ENCODE measurements at places on chromosomes 16 and 17.

DNA sequence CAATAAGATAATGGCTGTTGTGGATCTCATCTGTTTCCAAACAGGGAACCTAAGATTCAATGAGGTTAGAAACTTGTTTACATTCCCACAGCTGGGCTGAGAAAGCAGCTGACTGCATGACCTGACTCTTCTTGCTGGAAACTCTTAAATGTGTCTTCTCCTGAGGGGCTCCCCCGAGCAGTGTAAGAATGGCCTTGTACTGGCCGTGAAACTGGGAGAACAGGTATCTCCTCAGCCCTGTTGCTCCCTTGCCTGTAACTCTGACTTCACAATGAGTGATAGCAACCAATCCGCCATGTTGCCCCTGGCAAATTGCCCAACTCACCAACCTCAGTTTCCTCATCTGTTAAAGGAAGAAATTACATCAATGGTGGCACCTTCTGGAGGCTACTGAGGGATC, 59.1 kb upstream of the CCL2 start:
- H3K27me3 ChIP-seq: peaks cover 4% of the 10 kb centered on the region
- no peaks in the 10 kb centered on the region for H3K4me1 ChIP-seq
- no peak overlapping the region for H3K4me3 ChIP-seq

- H3K27ac ChIP-seq: no peak overlapping the region
- H3K4me1 ChIP-seq: peaks cover 11% of the 10 kb centered on the region
- no peak overlapping the region for H3K4me3 ChIP-seq
- H3K27me3 ChIP-seq: no peaks in the 10 kb centered on the region
- DNase-seq: no peak
These were observed 44.3 kb downstream of the HOXB1 start for GRCh38 chr17:48486557-48486956.

DNA sequence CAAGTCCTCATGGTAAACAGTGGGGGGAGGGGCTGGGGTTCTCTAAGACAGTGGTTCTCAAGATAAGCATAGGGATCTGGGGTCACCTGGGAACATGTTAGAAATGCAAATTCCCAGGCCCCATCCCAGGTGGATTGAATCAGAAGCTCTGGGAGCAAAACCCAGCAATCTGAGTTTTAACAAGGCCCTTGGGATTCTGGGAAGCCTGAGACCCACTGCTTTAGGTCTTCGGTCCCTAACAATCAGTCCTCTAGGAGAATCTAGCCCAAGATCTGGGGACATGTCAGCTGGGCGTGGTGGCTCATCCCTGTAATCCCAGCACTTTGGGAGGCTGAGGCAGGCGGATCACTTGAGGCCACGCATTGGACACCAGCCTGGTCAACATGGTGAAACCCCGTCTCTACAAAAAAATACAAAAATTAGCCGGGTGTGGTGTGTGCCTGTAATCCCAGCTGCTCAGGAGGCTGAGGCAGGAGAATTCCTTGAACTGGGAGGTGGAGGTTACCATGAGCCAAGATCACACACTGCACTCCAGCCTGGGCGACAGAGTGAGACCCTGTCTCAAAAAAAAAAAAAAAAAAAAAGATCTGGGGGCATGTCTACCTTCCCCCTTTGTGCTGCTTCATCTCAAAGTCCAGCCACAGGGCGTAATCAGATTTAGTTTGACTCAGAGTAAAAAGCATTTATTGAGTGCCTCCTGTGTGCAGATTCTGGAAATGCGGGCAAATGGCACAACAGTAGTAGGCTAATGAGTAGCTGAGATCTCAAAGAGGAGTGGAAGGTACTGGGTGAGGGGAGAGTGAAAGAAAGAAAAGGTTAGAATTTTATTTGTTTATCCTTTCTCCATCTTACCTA, 8.8 kb upstream of the NR1D1 start:
- no peak for DNase-seq
- H3K27ac ChIP-seq: peak overlapping the region; percentile 94
- no peak overlapping the region for H3K4me3 ChIP-seq
- peaks cover 87% of the 10 kb centered on the region for H3K4me1 ChIP-seq
- H3K27me3 ChIP-seq: no peaks in the 10 kb centered on the region

DNA sequence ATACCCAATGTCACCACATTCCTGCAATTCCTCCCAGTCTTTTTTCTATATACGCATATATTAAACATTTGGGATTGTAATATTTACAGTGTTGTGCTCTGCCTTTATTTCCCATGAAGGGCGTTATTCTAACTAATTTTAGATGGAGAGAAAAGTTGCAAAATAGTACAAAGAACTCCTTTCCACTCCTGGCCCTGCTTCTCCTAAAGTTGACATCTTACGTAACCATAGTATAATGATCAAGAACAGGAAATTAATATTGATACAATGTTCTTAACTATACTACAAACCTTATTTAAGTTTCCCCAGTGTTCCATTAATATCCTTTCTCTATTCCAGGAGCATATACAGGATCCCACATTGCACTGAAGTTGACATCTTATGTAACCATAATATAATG, 46.3 kb downstream of the TK2 start:
- H3K4me3 ChIP-seq: no peak overlapping the region
- no peaks in the 10 kb centered on the region for H3K36me3 ChIP-seq
- peaks cover 4% of the 10 kb centered on the region for H3K4me1 ChIP-seq
- DNase-seq: no peak

GRCh38 chr16:17426451-17426850, 44.3 kb downstream of the XYLT1 start:
- H3K36me3 ChIP-seq: no peaks in the 10 kb centered on the region
- no peak overlapping the region for H3K27ac ChIP-seq
- no peak overlapping the region for H3K4me3 ChIP-seq
- peaks cover 2% of the 10 kb centered on the region for H3K4me1 ChIP-seq

DNA sequence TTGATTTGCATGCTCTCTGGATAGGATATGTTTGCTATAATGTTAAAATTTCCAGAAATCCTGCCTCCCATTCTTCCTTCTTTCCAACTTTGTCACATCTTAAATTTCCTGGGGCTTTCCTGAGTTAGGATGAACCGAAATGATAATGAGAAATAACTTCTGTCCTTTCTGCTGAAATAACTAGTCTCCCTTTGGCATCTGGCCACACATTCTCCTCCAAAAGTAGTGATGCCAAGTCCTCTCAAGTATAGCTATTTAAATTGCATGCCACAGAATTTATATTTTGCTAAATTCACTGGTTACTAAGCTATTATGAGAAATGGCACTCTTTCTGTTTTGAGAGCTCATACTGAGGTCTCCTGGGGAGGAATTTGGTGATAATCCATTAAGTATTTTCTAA, 30.6 kb downstream of the FAM20A start:
- no peaks in the 10 kb centered on the region for H3K4me1 ChIP-seq
- H3K36me3 ChIP-seq: no peaks in the 10 kb centered on the region
- H3K27ac ChIP-seq: no peak overlapping the region
- DNase-seq: no peak

GRCh38 chr16:29743475-29743826, 2.3 kb downstream of the C16orf54 start:
- no peaks in the 10 kb centered on the region for H3K27me3 ChIP-seq
- peak overlapping the region; percentile 100 for H3K27ac ChIP-seq
- peak overlapping the region; percentile 100 for H3K4me3 ChIP-seq
- H3K36me3 ChIP-seq: peaks cover 36% of the 10 kb centered on the region
- H3K4me1 ChIP-seq: peaks cover 86% of the 10 kb centered on the region
- DNase-seq: no peak

DNA sequence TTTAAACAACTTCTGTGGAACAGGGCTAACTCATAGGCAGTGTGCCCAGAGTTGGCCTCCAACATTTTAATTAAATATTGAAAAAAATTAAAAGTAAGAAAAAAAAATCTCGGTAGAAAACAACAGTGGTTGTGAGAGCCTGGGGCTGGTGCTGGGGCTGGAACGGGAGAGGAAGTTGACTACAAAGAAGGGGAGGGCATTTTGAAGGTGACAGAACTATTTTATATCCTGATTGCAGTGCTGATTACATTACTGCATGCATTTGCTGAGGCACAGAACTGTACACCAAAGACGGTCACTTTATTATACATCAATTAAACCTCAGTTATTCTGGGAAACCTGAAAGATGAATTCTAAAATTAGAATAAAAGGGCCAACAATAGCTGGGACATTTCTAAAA, 142.5 kb downstream of the PARN start:
- no peaks in the 10 kb centered on the region for H3K36me3 ChIP-seq
- H3K27me3 ChIP-seq: no peaks in the 10 kb centered on the region
- DNase-seq: peak; percentile 39
- no peak overlapping the region for H3K4me3 ChIP-seq
- no peak overlapping the region for H3K27ac ChIP-seq

GRCh38 chr16:35319536-35320192, 1860.3 kb downstream of the TP53TG3F start:
- H3K27me3 ChIP-seq: no peaks in the 10 kb centered on the region
- no peak for DNase-seq
- H3K4me3 ChIP-seq: no peak overlapping the region
- H3K4me1 ChIP-seq: no peaks in the 10 kb centered on the region
- H3K27ac ChIP-seq: no peak overlapping the region
- no peaks in the 10 kb centered on the region for H3K36me3 ChIP-seq

GRCh38 chr17:37054894-37055293, 106.1 kb downstream of the AATF start:
- H3K27ac ChIP-seq: no peak overlapping the region
- no peaks in the 10 kb centered on the region for H3K4me1 ChIP-seq
- H3K27me3 ChIP-seq: no peaks in the 10 kb centered on the region
- H3K36me3 ChIP-seq: peaks cover 28% of the 10 kb centered on the region
- H3K4me3 ChIP-seq: no peak overlapping the region

- no peak overlapping the region for H3K4me3 ChIP-seq
- no peaks in the 10 kb centered on the region for H3K27me3 ChIP-seq
- no peak for DNase-seq
- peaks cover 1% of the 10 kb centered on the region for H3K36me3 ChIP-seq
These were observed 25.2 kb upstream of the CFAP20 start for GRCh38 chr16:58154345-58154744.

GRCh38 chr17:12982224-12982623, 35.6 kb downstream of the ELAC2 start:
- H3K4me3 ChIP-seq: no peak overlapping the region
- peaks cover 14% of the 10 kb centered on the region for H3K4me1 ChIP-seq
- H3K27ac ChIP-seq: no peak overlapping the region

DNA sequence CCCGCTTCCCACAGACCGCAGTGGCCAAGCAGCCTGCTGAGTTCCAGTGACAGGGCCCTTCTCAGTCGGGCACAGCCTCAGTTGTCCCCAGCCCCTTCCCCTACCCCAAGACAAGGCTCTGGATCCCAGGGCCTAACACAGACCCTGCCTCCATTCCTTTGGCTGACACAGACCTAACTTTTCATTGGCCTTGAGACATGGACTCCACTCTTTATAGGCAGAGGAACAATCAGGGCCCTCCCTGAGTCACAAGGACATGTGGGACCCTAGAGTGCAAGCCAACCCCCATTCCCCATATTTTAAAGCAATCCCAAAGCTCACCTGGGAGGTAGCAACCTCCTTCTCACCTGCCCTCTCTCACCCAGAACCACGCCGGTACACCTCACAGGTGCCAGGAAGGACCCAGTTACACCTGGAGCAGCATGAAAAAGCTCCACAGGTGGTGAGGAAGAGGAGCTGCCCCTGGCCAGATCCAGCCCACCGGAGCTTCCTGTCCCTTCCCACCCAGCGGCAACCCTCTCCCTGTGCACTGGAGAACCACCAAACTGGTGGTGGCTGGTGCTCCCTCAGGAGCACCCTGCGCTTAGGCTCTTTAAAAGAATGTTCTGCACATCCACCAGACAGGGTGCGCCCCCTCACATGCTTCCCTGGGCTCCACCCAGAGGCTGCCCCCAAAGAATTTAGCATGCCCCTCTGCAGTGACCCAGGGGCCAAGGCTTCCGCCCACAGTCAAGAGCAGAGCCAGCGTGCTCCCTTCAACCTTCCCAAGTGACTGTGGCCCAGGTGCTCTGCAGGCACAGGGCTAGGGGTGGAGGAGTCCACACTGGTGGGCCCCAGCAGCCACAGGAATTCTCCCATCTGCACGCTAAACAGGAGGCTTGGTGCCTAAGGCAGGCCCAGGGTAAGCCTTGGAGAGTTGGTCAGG, 3.4 kb downstream of the MNT start:
- no peaks in the 10 kb centered on the region for H3K27me3 ChIP-seq
- H3K36me3 ChIP-seq: no peaks in the 10 kb centered on the region
- H3K4me3 ChIP-seq: no peak overlapping the region

- H3K27me3 ChIP-seq: no peaks in the 10 kb centered on the region
- peaks cover 4% of the 10 kb centered on the region for H3K4me1 ChIP-seq
- no peaks in the 10 kb centered on the region for H3K36me3 ChIP-seq
- no peak overlapping the region for H3K27ac ChIP-seq
- H3K4me3 ChIP-seq: no peak overlapping the region
- no peak for DNase-seq
These were observed 33.1 kb upstream of the MEIOC start for GRCh38 chr17:44623070-44623725.

DNA sequence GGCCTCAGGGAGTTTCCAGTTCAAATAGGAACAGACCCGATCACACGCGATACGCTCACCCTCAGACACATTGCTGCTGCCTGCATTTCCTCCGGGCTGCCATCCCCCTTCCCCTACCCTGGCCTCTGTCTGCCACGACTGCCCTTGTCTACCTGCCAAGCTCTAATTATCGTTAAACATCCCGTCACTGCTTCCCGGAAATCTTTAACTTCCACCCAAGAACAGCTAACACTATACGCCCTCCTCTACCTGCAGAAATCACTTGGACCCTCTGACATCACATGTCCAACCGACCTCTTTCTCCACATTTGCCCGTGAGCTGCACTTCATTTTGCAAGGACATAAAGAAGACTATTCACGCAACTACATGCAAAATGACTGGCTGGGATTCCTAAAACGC, 40.4 kb downstream of the ABAT start:
- no peak for DNase-seq
- no peak overlapping the region for H3K27ac ChIP-seq
- no peaks in the 10 kb centered on the region for H3K27me3 ChIP-seq
- no peak overlapping the region for H3K4me3 ChIP-seq
- no peaks in the 10 kb centered on the region for H3K36me3 ChIP-seq

GRCh38 chr17:78430892-78431691, 52.6 kb downstream of the PGS1 start:
- DNase-seq: no peak
- H3K4me3 ChIP-seq: no peak overlapping the region
- H3K4me1 ChIP-seq: no peaks in the 10 kb centered on the region
- no peaks in the 10 kb centered on the region for H3K27me3 ChIP-seq
- no peak overlapping the region for H3K27ac ChIP-seq

- no peak for DNase-seq
- H3K36me3 ChIP-seq: no peaks in the 10 kb centered on the region
- peaks cover 2% of the 10 kb centered on the region for H3K4me1 ChIP-seq
- H3K4me3 ChIP-seq: no peak overlapping the region
These were observed 58.6 kb downstream of the EMP2 start for GRCh38 chr16:10521681-10522274.
